ENCODE measurements at places on chromosomes 12 and 14.
A peak's percentile ranks its signal among the peaks of the same experiment; 100 is the strongest.

- no peak for DNase-seq
Measured at GRCh38 chr12:118013283-118013682, 3.2 kb upstream of the RFC5 start.

- no peak for DNase-seq
Measured at GRCh38 chr12:4324366-4324765, 3.4 kb downstream of the TIGAR start.

- DNase-seq: no peak
Measured at GRCh38 chr14:74620497-74620921, 8.5 kb upstream of the LTBP2 start.

- no peak for DNase-seq
Measured at GRCh38 chr14:97206916-97207315, 409.7 kb downstream of the VRK1 start.

DNA sequence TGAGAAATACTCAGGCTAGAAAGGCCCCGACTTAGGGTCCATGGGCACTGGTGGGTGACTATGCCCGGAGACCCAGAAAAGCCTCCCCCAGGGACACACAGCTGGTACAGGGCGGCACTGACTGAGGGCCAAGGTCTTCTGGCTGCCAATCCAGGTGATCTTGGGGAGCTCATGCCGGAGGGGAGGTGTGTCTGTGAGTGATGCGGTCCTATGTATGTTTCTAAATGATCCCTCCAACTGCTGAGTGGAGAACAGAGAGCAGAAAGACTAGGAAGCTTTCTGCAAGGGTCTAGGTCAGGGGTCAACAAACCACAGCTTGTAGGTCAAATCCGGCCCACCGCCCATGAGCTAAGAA lies 391 bp downstream of the SERPINA4 start:
- DNase-seq: no peak

GRCh38 chr14:93003945-93004698 lies 81.2 kb downstream of the CHGA start:
- no peak for DNase-seq

DNA sequence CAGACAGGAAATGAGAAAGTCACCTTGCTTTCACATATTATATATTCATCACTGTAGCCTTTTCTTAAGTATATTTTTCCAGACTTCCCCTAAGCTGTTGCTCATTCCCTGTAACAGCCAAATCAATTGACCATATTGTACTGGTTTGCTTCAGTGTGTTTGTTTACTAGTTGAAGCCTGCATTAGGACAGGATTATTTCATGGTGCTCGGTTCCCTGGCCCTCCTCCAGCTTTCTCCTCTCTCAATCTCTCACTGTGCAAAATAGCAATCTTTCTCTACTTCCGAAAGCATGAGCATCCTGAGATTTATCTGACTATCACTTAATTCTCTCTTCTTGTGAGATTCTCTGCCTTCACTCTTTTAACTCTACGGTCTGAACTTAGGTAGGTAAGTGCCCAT lies 2.4 kb downstream of the SLC35F4 start:
- DNase-seq: peak; percentile 17

DNA sequence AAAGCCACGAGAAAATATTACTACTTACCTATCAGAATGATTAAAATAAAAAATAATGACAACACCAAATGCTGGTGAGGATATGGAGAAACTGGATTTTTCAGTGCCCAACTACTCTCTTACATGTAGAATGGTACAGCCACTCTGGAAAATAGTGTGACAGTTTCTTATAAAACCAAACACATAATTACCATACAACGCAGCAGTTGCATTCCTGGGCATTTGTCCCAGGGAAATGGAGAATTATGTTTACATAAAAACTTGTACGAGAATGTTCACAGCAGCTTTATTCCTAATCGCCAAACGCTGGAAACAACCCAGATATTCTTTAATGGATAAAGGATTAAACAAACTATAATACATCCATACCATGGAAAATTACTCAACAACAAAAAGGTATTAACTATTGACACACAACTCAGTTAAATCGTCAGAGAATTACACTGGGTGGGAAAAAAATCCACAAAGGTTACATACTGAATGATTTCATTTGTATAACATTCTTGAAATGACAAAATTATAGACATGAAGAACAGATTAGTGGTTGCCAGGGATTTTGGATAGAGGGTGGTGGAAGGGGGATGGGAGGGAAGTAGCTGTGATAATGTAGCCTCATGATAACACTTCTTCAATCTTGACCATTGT lies 35.4 kb downstream of the TAOK3 start:
- no peak for DNase-seq

GRCh38 chr14:26987744-26988363 lies 390.0 kb upstream of the NOVA1 start:
- no peak for DNase-seq

GRCh38 chr12:77679686-77680085 lies 151.0 kb upstream of the NAV3 start:
- DNase-seq: no peak
